Ascending aorta (tissue), 2 donors: ENCODE measurements at places on chromosomes 3 and 15. TPM values are rescaled to one million over a fixed set of nuclear protein-coding genes. Genes with fewer than 3 reads are reported as not detected.

DUOX2 gene
- total RNA-seq, result 2.3 TPM

DNA sequence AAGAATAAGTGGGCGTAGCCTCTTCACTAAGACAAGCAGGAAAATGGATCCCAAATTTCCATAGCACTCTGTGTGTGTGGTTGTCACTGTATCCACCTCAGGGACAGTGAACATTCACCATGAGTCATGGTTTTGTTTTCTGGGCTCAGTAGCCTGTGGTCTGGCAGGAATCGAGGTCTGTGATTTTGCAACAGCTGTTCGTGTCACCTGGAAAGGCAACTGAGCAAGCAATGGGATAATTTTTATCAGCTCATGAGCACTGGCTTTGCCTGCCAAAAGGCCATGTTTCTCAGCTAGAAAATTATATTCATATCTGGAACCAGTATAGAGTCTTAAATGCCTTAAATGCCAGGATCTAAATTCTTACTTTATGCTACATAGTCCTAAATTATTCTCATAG lies 60.9 kb downstream of the STRIT1 start:
- peak overlapping the region; percentile 57 for H3K27ac ChIP-seq
- H3K36me3 ChIP-seq, result no peaks in the 10 kb centered on the region
- H3K27me3 ChIP-seq, result no peaks in the 10 kb centered on the region
- peak; percentile 82 for DNase-seq
- no peaks in the 10 kb centered on the region for H3K4me1 ChIP-seq
- no peak overlapping the region for H3K4me3 ChIP-seq

- H3K27me3 ChIP-seq, result no peaks in the 10 kb centered on the region
- H3K36me3 ChIP-seq, result no peaks in the 10 kb centered on the region
- DNase-seq, result no peak
- no peaks in the 10 kb centered on the region for H3K4me1 ChIP-seq
- no peak overlapping the region for H3K27ac ChIP-seq
Observed at GRCh38 chr3:101926594-101927105, 77.3 kb downstream of the NFKBIZ start.

DNA sequence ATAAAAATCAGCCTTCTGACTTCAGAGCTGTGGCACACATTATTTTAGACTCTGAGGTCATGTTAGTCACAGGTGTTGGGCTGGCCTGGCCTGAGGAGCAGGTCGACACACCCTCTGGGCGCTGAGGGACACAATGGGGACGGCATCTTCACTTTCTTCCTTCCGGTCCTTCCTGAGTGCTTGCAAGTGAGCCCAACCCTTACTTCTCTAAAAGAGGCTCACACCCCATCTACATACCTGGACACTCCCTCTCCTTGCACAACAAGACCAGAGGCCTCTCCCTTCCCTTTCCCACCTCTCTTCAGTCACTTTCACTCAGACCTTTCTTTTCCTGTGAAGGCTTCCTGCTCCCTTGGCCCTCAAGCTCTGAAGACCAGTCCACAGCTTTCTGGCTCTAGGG lies 85.4 kb downstream of the XXYLT1 start:
- no peaks in the 10 kb centered on the region for H3K27me3 ChIP-seq
- DNase-seq, result no peak
- no peaks in the 10 kb centered on the region for H3K4me1 ChIP-seq
- no peak overlapping the region for H3K4me3 ChIP-seq

DLL4 gene
- total RNA-seq, result 30.2 TPM

DNA sequence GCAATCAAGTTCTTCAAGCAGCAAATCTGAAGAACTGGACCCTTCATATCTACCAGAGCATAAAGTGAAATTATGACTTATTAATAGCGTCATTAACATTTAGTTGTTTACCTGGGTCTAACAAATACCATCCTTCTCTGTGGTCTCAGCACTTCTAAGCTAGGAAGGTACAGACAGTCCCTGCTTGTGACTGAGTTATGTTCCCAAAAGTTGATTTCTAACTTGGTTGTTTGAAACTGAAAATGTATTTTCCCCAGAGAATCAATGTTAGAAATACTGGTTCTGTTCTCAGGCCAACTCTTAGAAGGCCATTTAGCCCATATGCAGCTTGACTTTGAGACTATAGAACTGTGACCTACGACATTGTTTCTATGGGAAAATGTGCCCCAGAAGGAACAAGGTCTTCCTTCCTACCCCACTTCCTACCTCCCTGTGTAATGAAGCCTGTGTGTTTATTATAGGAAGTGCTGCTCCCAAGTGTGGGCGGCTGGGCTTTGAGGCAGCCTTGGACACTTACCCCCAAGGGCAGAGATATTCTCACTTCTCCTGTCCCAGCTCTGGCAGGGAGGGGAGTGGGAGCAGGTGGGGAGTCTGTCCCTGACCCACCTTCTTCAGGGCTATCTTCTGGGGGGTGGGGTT lies 12.2 kb upstream of the MAPK6 start:
- DNase-seq, result no peak
- no peak overlapping the region for H3K4me3 ChIP-seq
- no peaks in the 10 kb centered on the region for H3K4me1 ChIP-seq

GRCh38 chr15:80753161-80753560 lies 26.0 kb upstream of the CEMIP start:
- H3K4me3 ChIP-seq, result no peak overlapping the region
- no peaks in the 10 kb centered on the region for H3K27me3 ChIP-seq
- H3K36me3 ChIP-seq, result peaks cover 6% of the 10 kb centered on the region
- no peak for DNase-seq
